ENCODE measurements at places on chromosomes 2 and 18. TPM values are rescaled to one million over a fixed set of nuclear protein-coding genes. Genes with fewer than 3 reads are reported as not detected.

DNA sequence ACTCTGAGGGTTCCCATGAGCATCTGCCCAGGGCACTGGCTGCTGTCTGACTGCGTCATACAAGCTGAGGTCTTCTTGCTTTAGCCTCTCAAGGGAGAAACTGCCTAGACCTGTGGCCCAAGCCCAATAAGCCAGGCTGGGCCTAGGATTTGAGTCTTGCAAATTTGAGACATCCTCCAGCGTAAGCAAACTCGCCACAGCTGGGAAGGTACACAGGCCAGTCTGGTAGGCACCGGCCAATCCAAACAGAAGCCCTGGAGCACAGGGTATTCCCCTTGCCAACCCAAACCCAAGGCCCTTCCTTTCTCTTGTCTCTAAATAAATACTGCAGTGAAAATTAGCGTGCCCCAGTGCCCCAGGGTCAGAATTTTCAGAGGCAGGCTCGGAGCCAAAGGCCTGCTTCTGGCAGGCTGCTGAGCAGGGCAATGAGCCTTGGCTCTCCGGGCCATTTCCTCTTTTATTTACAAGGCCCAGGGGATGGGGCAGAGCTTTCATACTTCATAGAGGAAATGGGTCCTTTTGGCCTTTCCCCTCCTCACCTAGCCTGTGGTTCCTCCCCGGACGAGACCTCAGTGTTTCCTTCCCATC is 33.3 kb downstream of the POLR1A start:
- peaks cover 37% of the 10 kb centered on the region for H3K4me1 ChIP-seq
- H3K27ac ChIP-seq, result peak overlapping the region; percentile 16
- H3K36me3 ChIP-seq, result peaks cover 79% of the 10 kb centered on the region
- H3K4me3 ChIP-seq, result no peak overlapping the region
- DNase-seq, result peak; percentile 56
- no peaks in the 10 kb centered on the region for H3K27me3 ChIP-seq

DNA sequence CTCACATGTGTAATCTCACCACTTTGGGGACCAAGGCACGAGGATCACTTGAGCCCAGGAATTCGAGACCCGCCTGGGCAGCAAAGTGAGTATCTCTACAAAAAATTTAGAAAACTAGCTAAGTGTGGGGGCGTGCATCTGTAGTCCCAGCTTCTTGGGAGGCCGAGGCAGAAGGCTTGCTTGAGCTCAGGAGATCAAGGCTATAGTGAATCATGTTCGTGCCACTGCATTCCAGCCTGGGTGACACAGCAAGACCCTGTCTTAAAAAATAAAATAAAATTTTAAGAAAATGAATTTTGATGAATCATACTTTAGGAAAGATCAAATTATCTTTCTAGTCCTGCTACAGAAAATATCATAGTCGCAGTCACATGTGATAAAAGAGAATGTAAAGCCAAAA is 46.9 kb downstream of the CABYR start:
- no peaks in the 10 kb centered on the region for H3K27me3 ChIP-seq
- no peak for DNase-seq
- H3K36me3 ChIP-seq, result peaks cover 6% of the 10 kb centered on the region
- no peak overlapping the region for H3K27ac ChIP-seq
- H3K4me3 ChIP-seq, result no peak overlapping the region

- H3K27ac ChIP-seq, result no peak overlapping the region
- peak; percentile 53 for DNase-seq
- no peaks in the 10 kb centered on the region for H3K27me3 ChIP-seq
- H3K4me1 ChIP-seq, result peaks cover 14% of the 10 kb centered on the region
Observed at GRCh38 chr2:197268786-197269584, 41.6 kb downstream of the ANKRD44 start.

DNA sequence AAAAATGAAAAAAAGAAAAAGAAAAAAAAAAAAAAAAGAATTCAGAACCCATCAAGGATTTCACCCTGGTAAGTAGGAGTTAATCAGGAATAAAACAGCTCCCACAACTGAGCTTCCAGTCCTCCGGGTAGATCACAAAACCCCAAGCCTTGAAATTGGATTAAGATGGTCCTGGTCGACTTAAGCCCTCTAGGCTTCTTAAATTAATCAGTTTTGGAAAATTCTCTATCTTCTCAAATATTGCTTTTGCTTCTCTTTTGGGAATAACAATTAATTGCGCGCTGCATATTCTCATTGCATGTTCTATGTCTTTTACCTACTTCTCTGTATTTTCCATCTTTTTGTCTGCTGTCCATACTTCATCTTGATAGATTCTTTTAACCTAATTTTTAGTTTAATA is 348.0 kb upstream of the MEX3C start:
- H3K27ac ChIP-seq, result no peak overlapping the region
- no peaks in the 10 kb centered on the region for H3K36me3 ChIP-seq
- no peak overlapping the region for H3K4me3 ChIP-seq
- no peaks in the 10 kb centered on the region for H3K4me1 ChIP-seq

- H3K36me3 ChIP-seq, result no peaks in the 10 kb centered on the region
- H3K27ac ChIP-seq, result no peak overlapping the region
- no peaks in the 10 kb centered on the region for H3K27me3 ChIP-seq
Observed at GRCh38 chr2:111200333-111200881, 79.7 kb downstream of the BCL2L11 start.

GRCh38 chr2:118845005-118845521 is 2.4 kb downstream of the EN1 start:
- peak overlapping the region; percentile 83 for H3K27ac ChIP-seq
- peak; percentile 30 for DNase-seq
- peak overlapping the region; percentile 62 for H3K4me3 ChIP-seq
- peaks cover 36% of the 10 kb centered on the region for H3K4me1 ChIP-seq

- no peak overlapping the region for H3K4me3 ChIP-seq
- DNase-seq, result peak; percentile 15
- H3K36me3 ChIP-seq, result no peaks in the 10 kb centered on the region
- H3K4me1 ChIP-seq, result peaks cover 46% of the 10 kb centered on the region
- H3K27me3 ChIP-seq, result no peaks in the 10 kb centered on the region
Observed at GRCh38 chr2:238461491-238461890, 34.8 kb downstream of the ASB1 start.

DNA sequence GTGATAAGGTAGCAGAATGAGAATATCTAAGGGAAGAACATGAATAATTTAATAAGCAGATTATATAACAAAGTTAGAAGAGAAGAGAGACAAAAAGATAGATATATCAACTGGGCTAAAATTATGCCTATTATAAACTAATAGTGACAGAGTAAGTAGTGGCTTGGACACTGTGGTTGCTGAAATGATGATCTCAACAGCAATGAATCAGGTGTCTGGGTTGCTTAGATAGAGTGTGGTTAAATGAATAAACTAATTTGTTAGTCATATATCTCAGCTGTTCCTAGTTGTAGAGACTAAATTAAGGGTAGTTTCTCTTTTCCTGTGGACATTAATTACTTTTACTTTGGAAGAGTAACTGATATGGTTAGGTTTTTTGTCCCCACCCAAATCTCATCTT is 1485.4 kb upstream of the CELF4 start:
- H3K4me1 ChIP-seq, result no peaks in the 10 kb centered on the region
- no peaks in the 10 kb centered on the region for H3K27me3 ChIP-seq
- H3K4me3 ChIP-seq, result no peak overlapping the region
- no peak overlapping the region for H3K27ac ChIP-seq
- no peaks in the 10 kb centered on the region for H3K36me3 ChIP-seq
- no peak for DNase-seq

GRCh38 chr2:71796174-71796593 is 342.8 kb downstream of the DYSF start:
- no peaks in the 10 kb centered on the region for H3K36me3 ChIP-seq
- H3K27me3 ChIP-seq, result peaks cover 13% of the 10 kb centered on the region
- peak; percentile 55 for DNase-seq
- H3K4me1 ChIP-seq, result peaks cover 52% of the 10 kb centered on the region
- peak overlapping the region; percentile 48 for H3K27ac ChIP-seq
- H3K4me3 ChIP-seq, result no peak overlapping the region

- DNase-seq, result no peak
- no peak overlapping the region for H3K4me3 ChIP-seq
- H3K27ac ChIP-seq, result no peak overlapping the region
- no peaks in the 10 kb centered on the region for H3K4me1 ChIP-seq
Observed at GRCh38 chr2:107062173-107062572, 176.2 kb upstream of the ST6GAL2 start.

GRCh38 chr2:170643346-170643745 is 71.8 kb upstream of the SP5 start:
- H3K36me3 ChIP-seq, result no peaks in the 10 kb centered on the region
- no peak for DNase-seq
- H3K4me3 ChIP-seq, result no peak overlapping the region
- no peaks in the 10 kb centered on the region for H3K4me1 ChIP-seq
- H3K27ac ChIP-seq, result no peak overlapping the region
- H3K27me3 ChIP-seq, result no peaks in the 10 kb centered on the region

DNA sequence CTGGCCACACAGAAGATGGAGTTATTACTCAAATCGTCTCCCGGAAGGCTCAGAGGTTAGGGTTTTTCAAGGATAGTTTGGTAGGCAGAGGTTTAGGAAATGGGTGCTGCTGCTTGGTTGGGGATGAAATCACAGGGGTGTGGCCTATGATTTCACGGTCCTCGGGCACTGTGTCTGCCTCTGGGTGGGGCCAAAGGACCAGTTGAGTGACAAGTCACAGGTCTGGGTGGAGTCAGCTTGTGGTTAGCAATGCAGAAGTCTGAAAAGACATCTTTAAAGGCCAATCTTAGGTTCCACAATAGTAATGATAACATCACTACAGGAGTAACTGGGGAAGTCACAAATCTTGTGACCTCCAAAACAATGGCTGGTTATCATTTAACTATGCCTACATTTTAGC is 387.8 kb downstream of the ZNF521 start:
- H3K4me3 ChIP-seq, result no peak overlapping the region
- no peaks in the 10 kb centered on the region for H3K27me3 ChIP-seq
- no peak for DNase-seq
- H3K27ac ChIP-seq, result no peak overlapping the region
- H3K4me1 ChIP-seq, result no peaks in the 10 kb centered on the region
- no peaks in the 10 kb centered on the region for H3K36me3 ChIP-seq

GRCh38 chr2:215409331-215410127 is 26.3 kb downstream of the FN1 start:
- no peaks in the 10 kb centered on the region for H3K27me3 ChIP-seq
- H3K4me3 ChIP-seq, result no peak overlapping the region
- DNase-seq, result no peak
- no peak overlapping the region for H3K27ac ChIP-seq
- H3K4me1 ChIP-seq, result no peaks in the 10 kb centered on the region

GRCh38 chr2:231332872-231333500 is 62.5 kb upstream of the B3GNT7 start:
- H3K27ac ChIP-seq, result no peak overlapping the region
- H3K4me3 ChIP-seq, result no peak overlapping the region
- H3K27me3 ChIP-seq, result no peaks in the 10 kb centered on the region

DNA sequence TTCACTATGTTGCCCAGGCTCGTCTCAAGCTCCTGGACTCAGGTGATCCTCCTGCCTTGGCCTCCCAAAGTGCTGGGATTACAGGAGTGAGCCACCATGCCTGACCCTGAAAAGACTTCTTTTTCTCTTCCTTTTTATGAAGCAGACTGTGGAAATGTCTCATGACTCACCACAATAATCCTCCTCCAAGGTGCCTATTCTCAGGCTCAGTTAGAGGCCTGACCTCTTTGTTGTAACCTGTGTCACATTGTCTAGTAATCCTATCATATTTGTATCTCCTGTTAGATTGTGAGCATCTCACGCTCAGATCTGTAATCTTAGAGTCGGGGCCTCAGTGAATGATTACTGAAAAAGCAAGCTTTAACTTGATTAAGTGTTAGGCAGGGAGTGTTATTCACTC is 18.3 kb upstream of the TAF4B start:
- no peak overlapping the region for H3K4me3 ChIP-seq
- no peaks in the 10 kb centered on the region for H3K4me1 ChIP-seq
- no peak overlapping the region for H3K27ac ChIP-seq
- H3K36me3 ChIP-seq, result no peaks in the 10 kb centered on the region

- no peak overlapping the region for H3K27ac ChIP-seq
- no peaks in the 10 kb centered on the region for H3K36me3 ChIP-seq
- DNase-seq, result no peak
- no peaks in the 10 kb centered on the region for H3K27me3 ChIP-seq
Observed at GRCh38 chr2:222525811-222526210, 101.5 kb downstream of the SGPP2 start.

MFSD2B gene
- polyA plus RNA-seq, result 2.8 TPM

IL37 gene
- not detected for polyA plus RNA-seq

ANKRD44 gene
- polyA plus RNA-seq, result 13.1 TPM

KDM3A gene
- polyA plus RNA-seq, result 50.6 TPM

NT5DC4 gene
- polyA plus RNA-seq, result not detected

TNP1 gene
- not detected for polyA plus RNA-seq

PTPRN gene
- polyA plus RNA-seq, result 0.65 TPM

IL36B gene
- polyA plus RNA-seq, result not detected

SLC35F5 gene
- 61.9 TPM for polyA plus RNA-seq

Measured in muscle of leg (tissue), 16 donors.